C1 segment of cervical spinal cord (tissue), 14 donors: ENCODE measurements at places on chromosomes 2 and 18.

- DNase-seq, result no peak
These were observed 28.8 kb upstream of the SIX3 start for GRCh38 chr2:44912660-44913059.

DNA sequence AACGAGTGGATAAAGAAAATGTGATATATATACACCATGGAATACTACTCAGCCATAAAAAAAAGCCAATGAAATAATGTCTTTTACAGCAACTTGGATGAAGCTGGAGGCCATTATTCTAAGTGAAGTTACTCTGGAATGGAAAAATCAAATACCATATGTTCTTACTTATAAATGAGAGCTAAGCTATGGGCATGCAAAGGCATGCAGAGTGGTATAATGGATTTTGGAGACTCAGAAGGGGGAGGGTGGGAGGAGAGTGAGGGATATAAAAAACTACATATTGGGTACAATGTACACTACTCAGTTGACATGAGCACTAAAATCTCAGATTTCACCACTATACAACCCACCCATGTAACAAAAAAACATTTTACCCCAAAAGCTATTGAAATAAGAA is 1.7 kb upstream of the MSGN1 start:
- DNase-seq, result no peak

DNA sequence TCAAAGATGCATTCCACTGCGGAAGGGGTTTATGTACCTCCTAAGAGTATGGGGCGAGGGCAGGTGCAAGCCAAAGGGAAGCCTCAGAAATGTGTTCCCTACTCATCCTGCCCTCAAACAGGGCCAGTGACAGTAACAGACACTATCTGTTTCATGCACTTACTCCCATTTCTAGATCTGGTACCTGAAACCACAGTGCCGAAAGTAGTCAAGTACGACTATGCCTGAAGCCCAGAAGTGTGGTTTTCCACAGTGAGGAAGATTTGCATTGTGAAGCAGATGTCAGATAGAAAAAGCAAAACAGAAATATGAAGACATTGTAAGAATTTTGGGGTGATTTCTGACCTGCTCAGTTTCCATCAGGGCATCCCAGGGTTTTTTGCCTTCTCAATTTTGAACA is 748.7 kb downstream of the RNF144A start:
- DNase-seq, result no peak

- no peak for DNase-seq
These were observed 278.4 kb downstream of the NDUFA10 start for GRCh38 chr2:239746559-239747246.

- DNase-seq, result no peak
These were observed 48.4 kb upstream of the PIK3C3 start for GRCh38 chr18:41906528-41907146.

DNA sequence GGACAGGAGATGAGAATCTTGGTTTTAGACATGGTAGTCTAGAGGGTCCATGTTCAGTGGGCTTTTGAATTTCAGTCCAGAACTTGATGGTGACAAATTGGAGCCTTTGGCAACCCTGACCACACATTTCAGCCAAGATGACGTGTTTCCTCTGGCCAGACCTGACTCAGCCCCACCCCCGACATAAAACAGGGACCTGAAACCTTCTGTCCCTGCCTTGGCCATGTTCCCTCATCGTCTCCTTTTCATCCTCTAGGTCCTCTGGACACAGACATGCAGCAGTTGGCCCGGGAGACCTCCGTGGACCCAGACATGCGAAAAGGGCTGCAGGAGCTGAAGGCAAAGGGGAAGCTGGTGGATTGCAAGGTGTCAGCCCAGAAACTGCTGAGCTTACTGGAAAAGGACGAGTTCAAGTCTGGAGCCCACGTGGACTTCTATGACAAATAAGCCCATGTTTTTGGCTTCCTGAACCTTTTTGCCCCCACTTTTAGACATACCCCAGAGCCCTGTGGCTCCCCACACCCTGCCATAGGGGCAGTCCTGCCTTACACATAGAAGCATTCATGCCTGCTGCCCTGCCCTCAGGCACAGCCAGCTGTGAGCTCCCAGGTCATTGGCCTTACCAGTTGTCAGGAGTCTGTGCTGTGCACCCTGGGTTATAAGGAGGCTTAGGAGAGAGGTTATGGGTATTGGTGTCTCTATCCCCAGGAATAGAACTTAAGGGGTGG is 4.0 kb downstream of the SPR start:
- no peak for DNase-seq

GRCh38 chr2:137566387-137566786 is 397.9 kb upstream of the HNMT start:
- no peak for DNase-seq

DNA sequence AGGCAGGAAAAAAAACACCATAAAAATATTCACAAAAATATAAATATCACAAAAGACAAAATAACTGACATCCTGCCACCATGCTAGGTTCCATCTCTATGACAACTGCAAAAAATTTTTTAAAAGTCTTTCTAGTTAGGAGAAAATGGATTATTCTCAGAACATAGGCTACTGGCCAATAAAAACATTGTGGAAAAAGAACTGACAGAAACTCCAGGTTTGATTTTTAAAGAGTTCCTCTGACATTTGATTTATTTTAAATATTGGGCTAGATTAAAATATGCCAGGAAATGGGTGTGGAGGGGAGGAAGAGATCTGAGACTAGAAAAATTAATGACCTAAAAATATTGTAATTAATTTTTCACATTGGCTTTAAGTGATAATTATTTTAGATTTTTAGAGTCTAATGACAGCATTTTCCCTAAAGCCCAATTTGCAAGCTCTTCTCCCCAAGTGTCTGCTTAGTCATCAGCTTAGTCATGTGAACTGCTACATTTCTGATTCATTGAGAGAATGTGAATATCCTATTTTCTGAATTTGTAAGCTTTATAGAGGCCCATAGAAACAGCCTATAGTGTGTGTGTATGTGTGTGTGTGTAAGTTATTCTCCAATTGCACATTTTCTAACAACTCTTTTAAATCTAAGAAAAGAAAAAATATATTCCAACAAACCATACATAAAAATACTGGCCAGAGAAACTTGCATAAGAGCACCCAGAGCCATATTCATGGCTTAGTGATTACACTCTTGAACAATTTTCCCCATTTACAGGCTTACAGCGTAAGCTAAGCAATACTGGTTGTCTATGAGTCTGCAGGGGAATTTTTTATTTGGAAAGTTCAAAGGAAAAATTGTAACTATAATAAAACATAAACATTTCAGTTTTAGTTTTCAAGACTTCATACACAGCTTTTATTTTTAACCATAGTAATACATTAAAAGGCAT is 48.4 kb downstream of the TMEFF2 start:
- DNase-seq, result no peak

DNA sequence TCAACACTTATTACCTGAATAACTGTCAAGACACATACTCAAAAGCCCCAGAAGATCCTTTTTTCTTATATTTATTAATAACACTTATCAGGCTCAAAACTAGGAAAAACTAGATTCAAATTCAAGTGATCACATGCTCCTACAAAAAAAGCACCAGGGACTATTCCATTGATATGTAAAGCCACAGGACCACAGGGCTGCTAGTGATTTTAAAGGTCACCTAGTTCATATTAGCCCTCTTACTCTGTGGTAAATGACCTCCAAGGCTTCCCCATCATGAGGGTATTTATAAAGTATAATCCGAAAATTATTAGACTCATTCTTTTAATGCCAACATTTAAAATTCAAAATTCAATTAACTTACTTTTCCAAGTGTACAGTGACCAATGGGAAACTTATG is 52.5 kb downstream of the LRPPRC start:
- DNase-seq, result no peak

DNA sequence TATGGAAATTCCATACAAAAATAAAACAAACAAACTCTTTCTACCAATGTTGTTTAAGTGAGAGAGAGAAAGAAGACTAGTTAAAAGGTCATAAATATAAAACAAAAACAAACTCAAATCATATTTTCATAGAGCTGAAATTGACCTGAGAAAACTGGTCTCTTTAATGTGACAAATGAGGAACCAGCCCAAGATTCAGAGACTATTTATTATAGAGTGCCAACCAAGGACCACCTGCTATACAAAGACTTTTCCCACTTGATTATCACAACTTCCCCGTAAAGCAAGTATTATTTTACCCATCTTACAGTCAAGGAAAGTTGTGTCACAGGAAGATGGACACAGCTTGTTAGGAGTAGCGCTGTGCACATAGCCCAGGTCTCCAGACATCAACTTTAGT is 13.3 kb downstream of the ANKRD44 start:
- no peak for DNase-seq

GRCh38 chr2:171271971-171272436 is 111.3 kb upstream of the TLK1 start:
- no peak for DNase-seq
